ENCODE measurements at places on chromosomes 4 and X.

DNA sequence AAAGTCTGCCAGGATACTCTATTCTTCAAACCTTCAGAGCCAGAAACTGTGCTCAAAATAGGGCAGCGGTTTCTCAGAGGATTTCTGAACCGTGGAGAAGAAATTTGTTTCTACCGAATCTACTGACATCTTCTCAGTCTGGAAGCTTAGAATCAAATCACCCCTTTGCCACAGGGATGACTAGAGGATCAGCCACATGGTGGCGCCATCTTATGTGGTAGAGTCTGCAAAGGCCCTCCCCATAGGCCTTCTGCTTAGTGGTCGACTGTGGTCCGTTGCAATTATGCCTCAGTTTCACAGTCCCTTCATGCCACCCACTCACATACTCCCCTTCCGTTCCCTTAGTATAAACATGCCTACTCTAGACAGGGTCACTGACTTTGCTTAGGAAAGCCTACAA, 680.7 kb upstream of the SPANXN1 start:
- DNase-seq, result peak; percentile 15

DNA sequence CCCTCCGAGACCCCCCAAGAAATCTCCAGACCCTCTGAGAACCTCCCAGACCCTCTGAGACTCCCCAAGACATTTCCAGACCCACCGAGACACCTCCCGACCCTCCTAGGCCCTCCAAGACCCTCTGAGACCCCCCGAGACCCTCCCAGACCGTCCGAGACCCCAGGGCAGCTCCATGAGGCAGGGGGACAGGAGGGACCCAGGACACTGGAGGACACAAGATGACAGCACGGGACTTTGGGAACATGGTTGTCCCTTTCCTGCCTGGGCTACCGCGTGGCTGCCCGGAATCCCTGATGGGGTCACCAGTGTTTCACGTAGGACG, 10.3 kb downstream of the CTBP1 start:
- no peak for DNase-seq

DNA sequence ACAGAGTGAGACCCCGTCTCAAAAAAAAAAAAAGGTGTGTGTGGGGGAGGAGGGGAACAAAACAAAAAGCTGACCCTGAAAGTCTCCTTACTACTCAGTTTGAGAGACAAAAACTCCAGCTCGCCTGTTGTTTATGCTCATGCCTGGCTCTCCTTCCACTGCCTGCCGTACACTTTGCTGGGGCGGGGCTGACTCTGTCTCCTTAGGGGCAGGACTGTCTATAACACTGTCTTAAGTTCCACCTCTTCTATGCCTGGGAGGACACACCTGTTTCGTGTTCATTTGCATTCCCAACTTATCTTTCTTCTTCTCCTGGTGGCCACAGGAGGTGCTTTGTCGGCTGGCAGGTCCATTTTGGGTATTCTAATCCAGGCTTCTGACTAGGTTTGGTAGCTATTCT, 81.4 kb downstream of the MTNR1A start:
- DNase-seq, result no peak

DNA sequence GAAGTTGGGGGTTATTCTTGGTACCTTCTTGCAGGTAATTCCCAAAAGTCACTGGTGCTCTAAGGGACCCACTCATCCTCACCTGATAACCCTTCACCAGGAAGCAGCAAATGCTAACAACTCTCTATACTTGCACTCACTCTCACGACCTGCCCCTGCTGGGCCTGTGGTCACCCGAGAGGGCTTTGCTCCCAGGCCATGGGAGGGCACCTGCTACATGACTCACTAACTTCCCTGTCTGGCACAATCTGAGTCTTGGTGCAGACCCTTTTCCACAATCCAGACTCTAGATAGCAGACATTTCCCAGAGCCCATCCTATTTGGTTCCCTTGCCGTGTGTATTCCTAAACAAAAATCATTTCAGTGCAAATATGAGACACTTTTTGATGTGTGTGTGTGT, 403.8 kb upstream of the FAT1 start:
- DNase-seq, result no peak

DNA sequence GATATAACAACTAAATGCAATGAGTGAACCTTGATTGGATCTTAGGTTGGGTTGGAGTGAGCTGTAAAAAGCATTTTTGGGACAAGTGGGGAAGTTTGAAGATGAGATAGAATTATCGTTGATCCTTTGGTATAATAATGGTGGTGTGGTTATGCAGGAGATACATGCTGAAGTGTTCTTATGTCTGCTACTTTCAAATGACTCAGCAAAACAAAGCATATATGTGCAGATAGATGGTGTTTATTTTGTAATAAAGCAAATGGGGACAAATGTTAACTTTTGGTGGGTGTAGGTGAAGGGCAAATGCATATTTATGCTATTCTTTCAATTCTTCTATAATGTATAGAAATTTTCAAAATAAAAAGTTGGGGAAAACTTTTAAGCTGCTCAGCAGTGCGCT, 26.2 kb downstream of the RP2 start:
- no peak for DNase-seq

GRCh38 chrX:45515262-45516215, 314.9 kb upstream of the DIPK2B start:
- DNase-seq, result peak; percentile 24

DNA sequence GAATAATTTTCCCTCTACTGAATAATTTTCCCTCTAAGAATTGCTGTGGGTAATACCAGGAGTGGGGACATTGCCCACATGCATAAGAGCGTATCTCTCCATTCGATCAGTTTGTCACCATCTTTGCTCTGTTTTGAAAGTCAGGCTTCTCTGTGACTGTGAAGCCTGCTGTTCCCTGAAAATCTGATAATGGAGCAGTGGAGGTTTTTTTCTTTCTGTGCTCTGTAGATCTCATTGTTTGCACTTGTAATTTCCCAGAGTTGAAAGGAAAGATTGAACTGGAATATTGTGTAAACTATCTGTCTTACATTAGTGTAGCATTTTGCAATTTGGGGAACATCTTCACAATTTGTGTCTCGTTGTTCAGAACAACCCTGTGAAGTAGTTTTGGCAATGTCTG, 4.3 kb downstream of the ZXDB start:
- DNase-seq, result no peak

DNA sequence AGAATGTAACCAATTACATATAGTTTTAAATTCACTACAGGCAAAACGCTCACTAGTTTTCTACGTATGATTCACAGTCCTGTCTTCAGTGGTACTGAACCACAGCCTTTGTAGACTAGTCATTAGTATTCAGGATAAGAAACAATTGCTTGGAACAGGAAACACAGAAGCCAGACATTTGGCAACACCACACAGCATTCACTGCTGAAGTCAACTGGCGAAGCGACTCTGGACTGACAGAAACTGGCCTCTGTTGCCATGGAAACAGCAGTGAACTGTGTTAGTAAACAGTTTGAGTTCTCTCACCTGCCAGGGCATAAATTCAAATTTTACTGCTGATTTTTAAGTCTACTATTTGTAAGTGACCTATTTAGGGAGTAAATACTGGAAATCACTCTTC, 57.6 kb downstream of the MAPK10 start:
- DNase-seq, result no peak

DNA sequence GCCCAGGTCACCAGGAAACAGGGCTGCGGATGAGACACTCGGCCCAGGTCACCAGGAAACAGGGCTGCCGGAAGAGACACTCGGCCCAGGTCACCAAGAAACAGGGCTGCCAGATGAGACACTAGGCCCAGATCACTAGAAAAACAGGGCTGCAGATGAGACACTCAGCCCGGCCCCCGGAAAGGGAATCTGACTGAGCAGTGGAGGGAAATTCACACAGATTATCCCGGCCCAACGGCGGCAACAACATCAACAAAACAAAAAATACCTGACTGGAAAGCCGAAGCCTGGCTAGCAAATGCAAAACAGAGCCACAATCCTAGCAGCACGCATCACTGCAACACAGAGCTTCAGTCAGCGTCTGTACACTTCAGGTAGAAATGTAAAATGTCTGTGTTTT, 20.7 kb downstream of the AFAP1 start:
- DNase-seq, result no peak

- DNase-seq, result no peak
These were observed 1.2 kb upstream of the NEUROG2 start for GRCh38 chr4:112517067-112517634.

GRCh38 chr4:29817961-29818360, 902.2 kb upstream of the PCDH7 start:
- DNase-seq, result no peak

DNA sequence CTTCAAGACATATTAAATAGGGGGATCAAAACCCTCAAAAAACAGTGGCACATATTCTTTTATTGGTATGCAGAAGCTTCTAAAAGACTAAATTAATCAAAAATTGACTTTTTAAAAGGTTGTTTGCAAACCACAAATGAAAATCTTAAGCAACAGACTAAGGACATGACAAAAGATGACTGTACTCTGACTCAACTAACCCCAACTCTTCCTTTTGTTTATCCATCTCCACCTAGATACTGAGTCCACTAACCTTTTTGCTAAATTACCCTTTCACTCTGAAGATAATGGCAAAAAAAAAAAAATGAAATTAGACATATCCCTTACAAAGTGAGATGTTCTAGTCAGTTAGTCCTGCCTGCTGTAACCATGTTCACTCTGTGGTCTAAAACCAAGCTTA, 91.6 kb upstream of the NLRP2B start:
- no peak for DNase-seq

DNA sequence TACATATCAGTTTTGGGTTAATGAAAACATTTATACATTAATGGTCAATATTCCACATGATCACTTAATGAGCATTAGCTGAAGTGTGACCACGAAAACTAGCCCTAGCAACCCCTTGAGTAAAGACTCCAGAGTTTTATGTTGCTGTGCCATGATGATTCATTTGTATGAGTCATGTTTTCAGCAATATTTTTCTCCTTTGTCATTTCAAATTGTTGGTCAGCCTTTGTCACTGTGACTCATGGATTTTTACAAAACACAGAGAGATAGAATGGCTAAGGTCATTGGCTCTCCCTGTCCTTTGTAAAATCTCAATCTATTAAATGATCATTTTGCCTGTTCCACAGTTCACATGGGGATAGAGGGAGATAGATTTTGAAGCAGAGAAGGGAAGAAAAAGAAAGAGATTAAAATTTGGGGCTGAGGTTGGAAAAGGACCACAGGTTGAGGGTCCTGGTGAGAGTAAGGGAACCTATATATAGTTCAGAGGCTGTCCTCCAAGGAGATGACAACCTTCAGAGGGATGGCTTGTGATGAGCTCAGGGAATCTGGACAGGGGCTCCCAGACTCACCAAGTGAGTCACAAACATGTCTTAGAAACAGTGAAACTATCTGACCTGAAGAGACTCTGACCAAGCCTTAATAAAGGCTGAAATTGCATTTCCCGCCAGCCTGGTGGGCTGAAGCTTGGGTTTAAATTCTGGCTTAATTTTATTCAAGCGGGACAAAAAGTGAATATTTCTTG, 25.6 kb downstream of the NR0B1 start:
- no peak for DNase-seq

DNA sequence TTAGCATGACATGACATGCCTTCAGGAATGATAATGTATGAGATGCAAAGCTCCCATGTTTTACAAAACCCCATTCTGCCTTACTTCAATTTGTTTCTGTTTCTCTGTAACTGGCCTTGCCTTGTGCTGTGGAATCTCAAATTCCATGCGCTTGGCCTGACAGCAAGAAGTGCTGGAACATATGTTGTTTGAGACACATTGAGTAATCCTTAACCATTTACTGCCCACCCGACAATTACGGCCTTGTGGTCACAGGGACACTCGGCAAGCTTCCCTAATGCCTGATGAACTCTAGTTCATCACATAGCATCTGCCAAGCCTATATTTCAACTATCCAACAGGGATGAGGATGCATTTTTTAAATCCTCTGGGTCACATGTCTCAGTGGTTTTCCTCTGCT, 226.4 kb upstream of the CASK start:
- DNase-seq, result no peak

DNA sequence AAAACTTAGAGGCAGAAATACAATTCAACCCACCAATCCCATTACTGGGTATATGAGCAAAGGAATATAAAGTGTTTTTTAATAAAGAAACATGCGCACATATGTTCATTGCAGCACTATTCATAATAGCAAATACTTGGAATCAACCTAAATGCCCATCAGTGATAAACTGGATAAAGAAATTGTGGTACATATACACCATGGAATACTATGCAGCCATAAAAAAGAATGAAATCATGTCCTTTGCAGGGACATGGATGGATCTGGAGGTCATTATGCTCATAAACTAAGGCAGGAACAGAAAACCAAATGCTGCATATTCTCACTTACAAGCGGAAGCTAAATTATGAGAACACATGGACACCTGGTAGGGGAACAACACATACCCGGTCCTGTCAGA, 807.7 kb upstream of the INTU start:
- no peak for DNase-seq

DNA sequence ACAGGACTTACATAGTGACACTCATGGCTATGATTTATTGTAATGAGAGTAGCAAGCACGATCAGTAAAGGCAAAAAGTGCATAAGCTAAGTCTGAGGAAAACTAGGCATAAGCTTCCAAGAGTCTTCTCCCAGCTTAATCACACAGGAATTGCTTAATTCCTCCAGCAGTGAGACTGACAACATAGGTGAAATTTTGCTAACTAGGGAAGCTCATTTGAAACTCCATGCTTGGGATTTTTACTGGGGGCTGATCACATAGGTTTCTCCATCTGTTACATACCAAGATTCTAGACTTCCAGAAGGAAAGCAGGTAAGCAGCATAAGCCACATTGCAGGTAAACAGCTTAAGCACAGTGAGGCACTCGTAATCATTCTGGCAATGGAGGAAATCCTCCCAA, 71.8 kb upstream of the FHDC1 start:
- DNase-seq, result no peak

GRCh38 chr4:8338351-8338961, 68.9 kb downstream of the HTRA3 start:
- no peak for DNase-seq

DNA sequence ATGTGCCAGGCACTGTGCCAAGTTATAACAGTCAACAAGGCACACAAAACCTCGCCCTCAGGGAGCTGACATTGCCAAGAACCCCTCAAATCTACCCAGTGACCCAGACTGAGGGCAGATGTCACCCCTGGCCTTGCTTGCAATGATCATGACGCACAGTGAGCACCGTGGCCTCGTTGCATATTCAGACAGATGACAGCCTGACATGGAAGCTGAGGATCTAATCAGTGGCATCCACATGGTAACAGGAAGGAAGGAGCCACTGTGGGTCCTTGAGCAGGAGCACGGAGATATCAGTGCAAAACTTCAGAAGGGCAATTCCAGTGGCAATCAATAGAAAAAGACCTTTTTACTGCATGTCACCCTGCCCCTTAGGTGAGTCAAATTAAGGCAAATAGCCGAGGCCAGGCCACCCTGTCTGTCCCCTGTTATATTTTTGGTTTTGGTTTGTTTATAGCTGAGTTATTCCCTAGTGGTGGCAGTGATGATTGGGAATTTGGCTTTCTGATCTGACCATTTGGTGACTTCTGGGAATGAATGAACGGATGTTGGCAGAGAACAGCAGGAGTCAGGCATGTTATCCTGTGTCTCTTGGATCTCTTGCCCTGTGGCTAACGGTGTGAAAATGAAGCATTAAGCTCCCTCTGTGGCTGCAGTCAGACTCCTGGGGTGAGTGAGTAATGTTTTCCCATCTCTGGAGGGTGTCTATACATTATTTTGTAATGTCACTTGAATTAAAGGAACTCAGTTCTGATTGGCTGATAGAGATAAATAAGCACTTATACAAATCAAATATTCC, 20.4 kb downstream of the WDR13 start:
- no peak for DNase-seq

GRCh38 chr4:121353213-121353612, 27.6 kb downstream of the QRFPR start:
- no peak for DNase-seq

Measured in MM.1S (cell line).